ENCODE measurements at places on chromosomes 13 and 19.

GRCh38 chr19:16749326-16749725 lies 29.7 kb downstream of the NWD1 start:
- no peak for DNase-seq

- DNase-seq = no peak
Measured at GRCh38 chr13:91661692-91662490, 263.5 kb downstream of the GPC5 start.

- DNase-seq = no peak
Measured at GRCh38 chr13:59413126-59413525, 750.6 kb downstream of the DIAPH3 start.

DNA sequence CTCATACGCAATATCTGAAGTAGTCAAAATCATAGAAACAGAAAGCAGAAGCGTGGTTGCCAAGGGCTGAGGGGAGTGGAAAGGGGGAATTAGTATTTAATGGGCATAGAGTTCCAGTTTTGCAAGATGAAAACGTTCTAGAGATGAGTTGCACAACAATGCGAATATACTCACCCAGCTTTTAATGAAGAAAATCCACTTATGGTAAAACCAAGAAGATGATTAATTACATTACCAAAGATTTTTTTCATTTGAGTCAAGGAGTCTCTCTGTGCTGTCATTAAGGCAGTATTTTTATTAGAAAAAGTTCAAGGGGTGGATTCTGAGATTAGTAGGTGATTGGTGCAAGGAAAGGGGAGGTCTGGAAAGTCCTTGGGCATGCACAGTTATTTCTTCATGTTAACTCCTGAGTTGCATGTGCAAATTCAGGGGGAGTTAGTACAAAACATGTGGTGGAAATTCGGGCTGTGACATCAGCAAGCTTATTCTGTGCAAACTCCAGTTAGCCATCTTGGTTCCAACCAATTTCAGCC lies 6.9 kb upstream of the CBY2 start:
- DNase-seq = no peak

DNA sequence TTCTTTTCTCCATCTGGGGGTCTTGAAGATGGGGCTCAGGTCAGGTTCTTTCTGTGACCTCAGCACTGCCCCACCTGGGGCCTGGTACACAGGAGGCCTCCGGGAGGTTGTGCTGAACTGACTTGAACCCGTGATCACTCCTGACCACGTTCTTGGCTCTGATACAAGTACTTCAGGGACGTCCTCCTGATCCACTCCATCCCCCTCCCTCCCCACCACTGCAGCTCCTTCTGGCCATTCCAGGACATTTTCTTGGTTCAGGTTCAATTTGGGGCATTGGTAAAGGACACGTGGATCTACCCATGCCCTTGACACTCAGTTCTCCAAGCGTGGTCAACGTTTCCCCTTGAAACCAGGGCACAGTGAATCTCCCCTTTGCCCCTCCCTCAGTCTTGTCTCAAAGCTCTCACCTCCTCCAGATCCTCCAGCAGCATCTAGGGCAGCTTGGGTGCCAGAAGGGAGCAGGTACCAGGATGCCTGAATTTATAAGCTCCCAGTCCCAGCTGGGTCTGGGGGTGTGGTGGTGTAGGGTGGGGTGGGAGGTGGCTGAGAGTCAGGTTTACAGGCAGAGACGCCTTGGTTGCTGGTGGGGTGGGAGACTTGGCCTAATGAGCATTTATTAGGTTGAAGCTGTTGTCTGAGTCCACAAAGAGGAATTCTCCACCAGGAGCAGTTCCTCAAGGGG lies at the start of gene KLK15:
Gene KLK15 (minus strand): TSS at position 458 of the 685 bp plus-strand sequence. CDS start 2,082 bp downstream, outside the sequence.
- DNase-seq = no peak

GRCh38 chr13:114258589-114258988 lies 22.8 kb upstream of the UPF3A start:
- DNase-seq = no peak

DNA sequence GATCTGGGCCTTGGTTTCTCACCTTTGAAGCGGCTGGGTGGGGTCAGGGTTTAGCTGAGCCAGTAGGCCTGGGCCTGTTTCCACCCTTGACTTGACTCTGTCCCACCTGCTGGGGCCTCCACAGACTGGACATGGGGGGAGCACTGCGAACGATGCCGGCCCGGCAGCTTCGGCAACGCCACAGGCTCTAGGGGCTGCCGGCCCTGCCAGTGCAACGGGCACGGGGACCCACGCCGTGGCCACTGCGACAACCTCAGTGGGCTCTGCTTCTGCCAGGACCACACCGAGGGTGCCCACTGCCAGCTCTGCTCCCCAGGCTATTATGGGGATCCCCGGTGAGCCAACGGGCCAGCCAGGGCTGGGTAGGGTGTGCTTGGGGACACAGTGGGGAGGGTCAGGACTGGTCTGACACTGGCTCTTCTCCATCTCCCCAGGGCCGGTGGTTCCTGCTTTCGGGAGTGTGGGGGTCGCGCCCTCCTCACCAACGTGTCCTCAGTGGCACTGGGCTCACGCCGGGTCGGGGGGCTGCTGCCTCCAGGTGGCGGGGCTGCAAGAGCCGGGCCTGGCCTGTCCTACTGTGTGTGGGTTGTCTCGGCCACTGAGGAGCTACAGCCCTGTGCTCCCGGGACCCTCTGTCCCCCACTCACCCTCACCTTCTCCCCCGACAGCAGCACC lies 28.0 kb downstream of the MEGF8 start:
- DNase-seq = no peak

GRCh38 chr19:44800461-44800860 lies 8.4 kb upstream of the BCAM start:
- DNase-seq = peak; percentile 72

- no peak for DNase-seq
Measured at GRCh38 chr19:54731191-54731590, 6.9 kb downstream of the KIR3DL3 start.

DNA sequence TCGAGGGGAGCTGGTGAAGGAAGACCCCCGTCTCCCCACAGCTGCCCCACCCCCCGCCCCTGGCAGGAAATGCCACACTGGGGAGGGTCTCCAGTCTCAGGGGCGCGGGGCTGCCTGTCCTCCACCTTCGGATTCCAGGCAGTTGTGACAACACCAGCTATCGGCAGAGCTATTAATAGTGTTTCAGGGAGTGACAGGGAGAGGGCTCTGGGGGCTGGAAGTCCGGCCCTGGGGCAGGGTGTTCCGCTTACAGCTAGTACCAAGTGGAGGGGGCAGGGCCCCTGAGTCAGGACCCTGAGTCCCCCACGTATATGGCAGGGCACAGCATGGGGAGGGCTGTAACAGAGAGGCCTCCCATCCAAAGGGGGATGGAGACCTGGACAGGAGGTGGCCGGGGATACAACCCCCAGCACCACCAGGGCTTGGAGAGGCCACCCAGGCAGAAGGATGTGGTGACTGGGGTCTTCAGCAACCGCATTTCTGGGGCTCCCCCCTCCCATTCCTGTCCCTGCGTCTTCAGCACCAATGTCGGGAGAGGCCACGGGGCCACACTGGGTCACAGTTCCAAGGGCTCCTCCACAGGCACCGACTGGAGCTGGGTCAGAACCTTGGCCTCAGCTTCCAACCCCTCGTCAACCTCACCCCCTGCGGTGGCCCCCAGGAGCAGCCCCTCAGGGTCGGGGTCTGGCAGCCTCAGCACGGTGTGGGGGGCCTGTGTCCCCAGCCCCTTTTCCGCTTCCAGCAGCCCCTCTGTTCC lies 3.9 kb downstream of the SIX5 start:
- DNase-seq = no peak

- DNase-seq = no peak
Measured at GRCh38 chr19:19428746-19429145, 23.3 kb downstream of the GATAD2A start.

DNA sequence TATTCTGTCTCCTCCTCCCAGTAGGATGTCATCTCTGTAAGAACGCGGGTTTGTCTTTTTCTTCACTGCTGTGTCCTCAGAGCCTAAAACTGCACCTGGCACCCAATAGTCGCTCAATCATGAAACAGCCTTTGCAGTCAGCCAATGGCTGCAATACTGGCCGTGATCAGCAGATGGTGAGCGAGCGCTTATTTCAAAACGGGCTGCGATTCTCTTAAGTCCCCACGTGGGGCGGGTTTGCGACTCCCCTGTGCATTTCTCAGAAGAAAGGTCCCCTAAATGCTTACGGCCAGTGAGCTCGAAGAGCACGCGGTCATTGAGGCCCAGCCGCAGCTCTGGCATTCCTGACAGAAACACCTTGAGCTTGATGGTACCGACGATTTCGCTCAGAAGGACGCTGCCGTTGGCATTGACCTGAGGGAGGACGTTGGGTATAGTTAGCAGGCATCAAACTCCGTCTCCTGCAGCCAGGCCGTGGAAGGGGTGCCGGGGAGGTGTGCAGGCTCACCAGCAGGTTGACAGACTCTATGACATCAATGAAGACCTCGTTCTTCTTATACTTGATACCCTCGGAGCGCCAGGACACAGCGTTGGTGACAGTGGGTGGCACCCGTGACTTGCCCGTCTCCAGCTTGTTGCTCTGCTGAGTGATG lies 6.0 kb downstream of the AP1M2 start:
- peak; percentile 92 for DNase-seq

- no peak for DNase-seq
Measured at GRCh38 chr19:48274938-48275337, 5.1 kb downstream of the ZNF114 start.

DNA sequence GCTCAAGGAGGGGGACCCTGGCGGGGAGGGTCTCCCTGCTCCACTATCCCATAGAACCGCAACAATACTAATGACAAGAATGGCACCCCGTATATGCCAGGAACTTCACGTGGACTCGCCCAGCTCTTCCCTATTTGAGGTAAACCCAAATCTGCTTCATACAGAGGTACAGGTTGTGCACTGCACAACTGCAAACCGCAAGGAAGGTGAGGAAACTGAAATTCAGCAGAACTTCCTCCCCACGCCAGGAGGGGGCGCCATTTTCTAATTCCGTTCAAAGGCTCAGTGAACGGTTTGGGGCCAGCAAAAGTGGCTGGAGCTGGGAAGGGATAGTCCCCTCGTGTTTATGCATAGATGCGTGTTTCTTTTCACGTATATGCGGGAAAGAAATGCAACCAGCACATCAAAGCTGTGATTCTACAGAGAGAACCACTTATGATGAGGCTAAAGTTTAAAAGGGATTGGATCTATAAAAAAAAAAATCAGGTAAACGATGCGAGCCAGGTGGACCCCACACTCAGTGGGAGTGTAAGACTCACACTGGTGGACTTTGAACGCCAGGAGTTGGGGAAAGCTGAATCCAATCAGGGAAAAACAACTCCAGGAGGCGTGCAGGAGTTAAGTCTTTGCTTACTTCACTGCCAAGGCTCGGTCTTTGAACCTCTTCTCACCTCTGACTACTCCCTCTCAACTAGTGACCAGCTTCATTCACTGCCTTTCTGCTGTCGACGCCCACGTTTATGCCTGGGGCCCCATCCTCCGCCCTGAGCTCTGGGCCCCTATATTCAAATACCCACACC lies 20.3 kb downstream of the C19orf81 start:
- no peak for DNase-seq

DNA sequence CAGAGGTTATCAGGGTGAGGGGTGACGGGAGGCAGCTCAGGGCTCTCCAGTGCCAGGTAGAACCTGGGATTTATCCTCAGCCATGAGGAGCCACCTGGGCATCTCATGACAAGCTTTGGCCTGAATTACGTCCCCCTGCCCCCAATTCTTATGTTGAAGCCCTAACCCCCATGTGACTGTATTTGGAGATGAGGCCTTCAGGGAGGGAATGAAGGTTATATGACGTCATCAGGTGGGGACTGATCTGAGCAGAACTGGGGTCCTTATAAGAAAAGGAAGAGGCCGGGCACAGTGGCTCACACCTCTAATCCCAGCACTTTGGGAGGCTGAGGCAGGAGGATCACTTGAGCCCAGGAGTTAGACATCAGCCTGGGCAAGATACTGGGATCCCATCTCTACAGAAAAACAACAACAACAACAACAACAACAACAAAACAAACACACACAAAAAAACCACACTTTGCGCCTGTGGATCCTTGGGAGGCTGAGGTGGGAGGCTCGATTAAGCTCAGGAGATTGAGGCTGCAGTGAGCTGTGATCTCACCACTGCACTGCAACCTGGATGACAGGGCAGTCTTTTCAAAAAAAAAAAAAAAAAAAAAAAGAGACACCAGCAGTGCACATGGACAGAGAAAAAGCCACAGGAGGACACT lies 18.4 kb downstream of the ZFR2 start:
- no peak for DNase-seq

- no peak for DNase-seq
Measured at GRCh38 chr13:92074658-92075057, 676.2 kb downstream of the GPC5 start.

GRCh38 chr13:30418075-30418716 lies 4.1 kb upstream of the UBE2L5 start:
- no peak for DNase-seq

DNA sequence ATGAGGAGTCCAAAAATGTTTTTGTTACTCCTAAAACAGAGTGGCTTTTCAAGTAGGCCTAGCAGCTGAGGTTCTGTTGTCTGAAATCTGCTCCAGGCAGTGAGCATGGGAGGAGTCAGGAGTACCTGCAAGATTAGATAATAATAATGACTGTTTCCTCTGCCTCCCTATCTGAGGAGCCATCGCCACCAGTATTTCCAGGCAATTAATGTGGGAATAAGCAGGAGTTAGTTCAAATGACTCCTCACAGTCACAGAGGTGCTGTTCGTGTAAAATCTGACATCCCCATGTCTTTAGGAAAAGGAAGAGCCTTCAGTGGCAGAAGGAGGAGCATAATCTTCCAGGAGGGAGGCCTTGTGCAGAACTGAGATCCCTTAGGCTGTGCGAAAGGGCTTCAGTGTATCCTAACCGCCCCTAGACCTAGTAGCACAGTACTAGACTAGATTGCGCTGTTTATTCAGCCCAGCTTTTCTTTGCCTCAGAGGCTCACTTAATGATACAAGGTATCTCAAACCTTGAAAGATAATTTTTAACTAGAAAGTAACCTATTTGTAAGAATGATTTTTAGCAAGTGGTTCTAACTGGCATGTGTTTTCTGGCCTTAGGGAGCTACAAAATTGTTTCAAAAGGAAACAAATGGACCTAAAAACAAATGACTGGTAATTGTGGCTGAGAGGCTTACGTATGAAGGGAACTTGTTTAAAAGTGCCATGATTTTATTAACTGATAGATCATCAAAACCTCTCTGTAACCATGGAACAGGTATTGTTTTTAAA lies 49.0 kb downstream of the FREM2 start:
- DNase-seq = no peak

DNA sequence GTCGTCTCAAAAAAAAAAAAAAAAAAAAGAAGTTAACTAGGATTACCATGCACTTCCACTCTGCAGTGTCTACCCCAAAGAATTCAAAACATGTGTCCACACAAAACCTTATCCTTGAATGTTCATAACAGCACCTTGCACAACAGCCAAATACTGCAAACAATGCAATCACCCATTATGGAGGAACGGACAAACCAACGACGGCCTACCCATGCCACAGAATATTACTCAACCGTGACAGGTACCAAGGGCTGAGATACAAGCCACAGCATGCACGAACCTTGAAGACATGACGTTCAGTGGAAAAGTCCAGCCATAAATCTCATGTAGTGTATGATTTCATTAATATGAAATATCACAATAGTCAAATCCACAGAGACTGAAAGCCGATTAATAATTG lies 3.0 kb upstream of the SHISA7 start:
- DNase-seq = no peak

Measured in activated CD4-positive, alpha-beta T cell treated with anti-CD3 and anti-CD28 coated beads for 24 hours (primary cell).